DMS 273 treated with DMSO at 0.1 percent for 48 hours (cell line): ENCODE measurements at places on chromosomes 4 and X.

DNA sequence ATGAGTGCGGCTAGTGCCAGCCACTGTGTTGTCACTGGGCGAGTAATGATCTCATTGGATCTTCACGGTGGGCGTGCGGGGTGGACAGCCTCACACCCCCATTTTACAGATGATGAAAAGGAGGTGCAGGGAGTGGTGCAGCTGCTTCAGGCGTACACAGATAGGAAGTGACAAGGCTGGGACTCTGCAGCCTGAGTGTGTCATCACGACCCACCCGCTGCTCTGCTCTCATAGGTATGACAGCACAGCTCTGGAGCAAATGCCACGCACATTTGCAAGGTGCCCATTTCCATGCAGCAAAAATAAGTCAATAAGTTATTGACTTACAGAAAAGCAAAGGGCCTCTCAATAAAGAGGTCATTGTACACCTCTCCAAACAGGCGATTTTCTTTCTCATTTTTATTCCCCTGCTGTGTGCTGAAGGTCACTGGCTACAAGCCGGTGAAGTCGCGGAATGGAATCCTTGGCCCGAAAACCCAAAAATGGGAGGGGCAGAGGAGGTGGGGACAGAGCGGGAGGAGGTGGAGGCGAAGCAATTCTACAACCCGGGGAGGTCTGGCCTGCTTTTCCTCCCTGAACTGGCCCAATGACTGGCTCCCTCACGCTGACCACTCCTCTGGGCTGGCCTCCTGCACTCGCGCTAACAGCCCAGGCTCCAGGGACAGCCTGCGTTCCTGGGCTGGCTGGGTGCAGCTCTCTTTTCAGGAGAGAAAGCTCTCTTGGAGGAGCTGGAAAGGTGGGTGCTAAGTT, at the start of gene SOD3:
TSS of gene SOD3 (plus strand) at position 658 of the 750 bp plus-strand sequence. CDS start 3,949 bp downstream, outside the sequence.
- DNase-seq: no peak

DNA sequence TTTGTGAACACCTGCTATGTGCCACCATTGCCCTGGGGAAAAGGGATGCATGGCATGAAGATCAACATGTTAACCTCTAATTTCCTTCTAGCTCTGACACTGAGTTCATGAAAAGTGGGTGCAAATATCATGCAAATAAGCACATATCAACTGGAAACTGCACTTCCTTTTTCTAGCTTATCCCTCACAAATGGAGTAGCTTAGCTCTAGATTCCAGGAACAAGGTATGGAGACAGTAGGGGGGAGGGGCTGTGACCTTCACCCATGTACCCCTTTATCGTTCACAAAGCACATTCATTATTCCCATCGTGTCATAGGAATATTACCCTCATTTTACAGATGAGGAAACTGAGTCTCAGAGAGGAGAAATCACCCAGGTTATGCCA, 37.4 kb downstream of the STARD8 start:
- DNase-seq: no peak

DNA sequence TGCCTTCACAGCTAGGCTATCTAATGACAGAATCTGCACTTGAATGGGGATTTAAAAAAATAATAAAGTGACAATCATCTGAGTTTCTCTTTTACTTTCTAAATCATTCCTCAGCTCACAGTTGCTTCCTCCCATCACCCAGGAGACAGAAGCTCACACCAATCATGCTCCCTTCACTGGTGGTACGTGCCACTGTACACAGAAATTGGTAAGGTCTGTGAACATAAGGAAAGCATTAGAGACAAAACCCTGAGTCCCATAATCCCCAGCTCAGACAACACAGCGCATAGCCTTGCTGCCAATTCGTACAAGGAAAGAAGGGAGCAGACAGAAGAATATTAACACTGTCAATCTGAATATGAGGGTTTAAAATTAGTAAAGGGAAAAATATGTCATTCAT, 133.1 kb downstream of the IDS start:
- no peak for DNase-seq

DNA sequence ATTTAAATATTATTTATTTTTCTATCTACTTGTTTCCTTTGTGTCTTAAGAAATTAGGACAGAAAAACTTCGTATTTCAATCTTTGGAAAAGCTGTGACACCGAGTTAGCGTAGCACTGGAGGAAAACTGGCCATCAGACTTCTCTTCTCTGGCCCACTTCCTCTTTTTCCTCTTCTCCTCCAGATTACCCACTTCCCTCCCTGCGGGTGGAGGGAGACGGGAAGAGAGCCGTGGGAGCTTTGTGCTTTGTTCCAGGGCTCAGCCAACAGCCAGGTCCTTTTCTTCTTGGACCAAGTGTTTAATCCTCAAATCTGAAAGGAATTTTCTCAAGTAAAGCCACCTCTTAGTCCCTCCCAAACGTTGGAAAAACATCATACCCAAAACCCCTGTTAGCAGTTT, 29.7 kb downstream of the OFD1 start:
- no peak for DNase-seq

DNA sequence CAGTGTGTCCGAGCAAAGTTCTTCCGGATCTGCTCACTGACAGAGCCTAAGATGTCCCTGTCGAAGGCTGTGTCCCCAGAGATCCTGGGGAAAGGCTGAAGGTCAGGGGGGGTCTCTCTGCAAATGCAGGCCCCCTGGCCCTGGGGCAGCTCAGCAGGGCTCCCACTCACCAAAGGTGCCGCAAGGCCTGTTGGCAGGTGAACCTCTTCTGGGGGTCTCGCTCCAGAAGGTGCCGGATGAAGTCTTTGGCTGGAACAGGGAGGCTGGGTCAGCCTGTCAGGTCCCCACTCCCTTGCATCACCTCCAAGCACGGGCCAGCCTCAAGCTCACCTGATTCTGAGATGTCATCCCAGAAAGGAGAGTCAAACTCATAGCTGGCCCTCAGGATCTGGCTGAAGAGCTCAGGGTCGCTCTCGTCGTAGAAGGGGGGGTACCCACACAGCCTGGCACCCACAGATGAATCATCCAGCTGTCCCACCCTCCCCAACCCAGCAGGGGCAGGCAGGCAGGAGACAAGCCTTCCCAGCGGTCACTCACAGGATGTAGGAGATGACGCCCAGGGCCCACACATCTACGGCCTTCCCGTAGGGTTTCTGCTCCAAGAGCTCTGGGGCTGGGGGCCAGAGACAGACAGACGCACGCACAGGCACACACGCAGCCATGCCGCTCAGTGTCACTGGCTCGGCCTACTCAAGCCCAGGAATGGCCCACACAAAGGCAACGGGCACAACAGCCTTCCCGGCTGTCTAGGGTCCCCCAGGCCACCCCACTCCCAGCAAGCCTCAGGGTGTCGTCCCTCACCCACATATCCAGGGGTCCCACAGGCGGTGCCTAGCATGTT, 2.6 kb downstream of the PNCK start:
- DNase-seq: no peak

DNA sequence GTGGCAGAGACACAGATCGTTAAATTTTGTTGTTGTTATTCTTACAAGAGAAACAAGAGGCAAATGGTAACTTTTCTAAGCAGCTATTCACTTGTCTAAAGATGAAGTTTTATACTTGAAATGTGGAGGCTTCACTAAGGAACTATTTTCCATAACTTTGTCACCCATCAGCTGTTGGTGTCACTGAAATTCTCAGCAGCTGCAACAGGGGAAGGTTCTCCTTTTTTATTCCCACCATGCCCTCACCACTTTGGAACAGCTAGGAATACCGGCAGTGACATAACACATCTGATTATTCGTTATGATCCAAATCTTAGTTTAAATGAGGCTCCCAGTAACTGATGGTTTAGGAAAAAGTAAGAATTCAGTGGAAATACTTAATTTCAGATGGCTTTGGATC, 147.0 kb upstream of the LEF1 start:
- DNase-seq: no peak

DNA sequence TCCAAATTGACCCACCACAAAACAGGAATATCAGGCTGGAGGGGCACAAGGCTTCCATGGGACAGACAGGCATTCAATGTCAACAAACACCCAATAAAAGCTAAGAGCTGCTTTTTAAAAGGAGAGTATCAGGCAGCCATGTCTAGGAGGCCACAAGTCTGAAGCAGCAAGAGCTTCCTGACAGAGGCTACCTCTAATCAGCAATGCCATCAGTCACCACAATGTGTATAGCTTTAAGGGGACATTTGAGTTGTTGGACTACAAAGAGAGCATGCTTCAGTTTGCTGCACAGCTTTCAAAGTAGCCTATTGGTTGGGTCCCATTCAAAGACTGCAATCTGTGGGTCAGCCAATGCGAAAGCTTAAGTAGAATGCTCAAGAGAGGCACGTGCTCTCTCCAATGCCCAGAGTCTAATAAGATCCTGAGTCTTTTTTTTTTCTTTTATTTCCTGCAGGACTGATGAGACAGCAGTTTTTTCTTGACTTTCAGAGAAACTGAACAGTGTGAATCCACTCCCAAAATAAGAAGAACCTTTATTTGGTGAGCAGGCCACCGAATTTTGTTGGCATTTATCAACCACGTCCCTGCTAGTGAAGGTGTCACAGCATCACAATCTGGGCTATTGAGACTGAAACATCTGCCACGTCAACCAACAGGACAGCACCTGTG, 92.5 kb downstream of the FBXO8 start:
- no peak for DNase-seq

DNA sequence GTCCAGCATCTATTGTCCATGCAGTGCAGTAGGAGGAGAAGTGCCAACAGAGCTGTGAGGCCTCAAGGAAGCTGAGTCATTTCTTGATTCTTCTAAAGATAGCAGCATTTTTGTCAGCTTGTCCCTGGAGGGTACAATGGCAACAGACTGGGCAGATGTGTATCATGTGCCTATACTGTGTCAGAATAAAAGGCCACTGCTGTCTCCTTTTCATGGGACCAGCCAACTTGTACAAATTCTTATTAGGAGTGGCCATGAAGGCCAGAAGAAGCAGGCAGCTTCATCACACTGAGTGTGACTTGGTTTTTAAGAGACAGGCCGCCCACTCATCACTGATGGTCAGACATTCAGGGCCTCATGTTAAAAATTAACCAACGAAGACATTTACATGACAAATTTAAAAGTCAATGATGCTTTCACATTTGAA, 185.0 kb upstream of the FAM241A start:
- no peak for DNase-seq

DNA sequence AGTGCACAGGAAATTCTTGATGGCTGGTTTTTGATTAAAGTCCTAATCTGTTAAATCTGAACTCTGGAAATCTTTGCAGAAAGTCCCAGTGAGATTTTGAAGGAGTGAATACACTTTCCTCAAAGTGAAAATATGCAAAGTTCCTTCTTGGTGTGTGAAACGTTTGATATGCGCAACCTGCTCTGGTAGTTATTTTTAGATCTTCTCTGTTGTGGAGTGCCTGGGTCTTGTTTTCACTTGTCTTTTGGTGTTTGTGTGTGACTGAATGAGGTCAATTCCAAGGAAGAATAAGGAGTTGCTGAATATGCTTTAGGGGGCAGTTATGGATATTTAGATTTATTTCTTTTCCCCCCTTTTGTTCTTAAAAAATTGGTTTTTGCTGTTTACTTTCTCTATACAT, 41.7 kb downstream of the SCML1 start:
- DNase-seq: no peak

DNA sequence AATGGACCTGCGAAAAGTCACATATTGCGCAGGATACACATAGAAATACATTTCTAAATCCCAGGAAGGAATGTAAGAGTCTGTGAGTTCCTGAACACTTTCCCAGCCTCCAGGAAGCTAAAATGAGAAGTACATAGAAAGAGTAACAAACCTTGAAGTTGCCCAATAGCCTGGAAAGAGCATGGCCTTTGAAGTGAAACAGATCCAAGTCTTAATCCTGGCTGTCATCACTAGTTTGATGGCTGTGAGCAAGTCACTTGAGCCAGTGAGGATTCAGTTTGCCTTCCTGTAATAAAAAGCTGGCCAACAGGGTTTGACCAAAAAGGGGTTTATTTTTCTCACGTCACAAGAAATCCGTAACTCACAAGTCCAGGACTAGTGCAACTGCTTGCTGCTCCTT, 69.8 kb downstream of the ARHGEF38 start:
- DNase-seq: no peak

DNA sequence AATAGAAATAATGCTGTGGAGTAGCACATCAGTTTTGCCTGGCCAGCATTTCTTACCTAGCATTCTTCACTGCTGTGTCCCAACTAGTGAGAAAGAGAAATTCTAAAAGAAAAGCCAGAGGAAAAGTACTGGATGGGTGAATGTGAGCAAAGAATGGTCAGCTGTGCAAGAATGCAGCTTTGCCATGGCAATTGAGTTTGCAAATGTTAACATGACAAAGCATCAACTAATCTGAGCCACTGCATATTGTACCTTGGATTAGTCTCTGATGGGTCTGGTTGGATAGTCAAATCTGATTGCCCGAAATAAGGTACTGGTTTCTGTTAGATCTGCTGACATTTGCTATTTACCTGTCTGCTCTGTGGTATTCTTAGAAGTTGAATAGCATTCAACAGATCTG, 38.7 kb downstream of the ADD1 start:
- DNase-seq: no peak

GRCh38 chr4:31334086-31334910, 614.1 kb downstream of the PCDH7 start:
- DNase-seq: no peak

- DNase-seq: peak; percentile 0
Measured at GRCh38 chrX:75603833-75604232, 81.0 kb upstream of the ZDHHC15 start.

DNA sequence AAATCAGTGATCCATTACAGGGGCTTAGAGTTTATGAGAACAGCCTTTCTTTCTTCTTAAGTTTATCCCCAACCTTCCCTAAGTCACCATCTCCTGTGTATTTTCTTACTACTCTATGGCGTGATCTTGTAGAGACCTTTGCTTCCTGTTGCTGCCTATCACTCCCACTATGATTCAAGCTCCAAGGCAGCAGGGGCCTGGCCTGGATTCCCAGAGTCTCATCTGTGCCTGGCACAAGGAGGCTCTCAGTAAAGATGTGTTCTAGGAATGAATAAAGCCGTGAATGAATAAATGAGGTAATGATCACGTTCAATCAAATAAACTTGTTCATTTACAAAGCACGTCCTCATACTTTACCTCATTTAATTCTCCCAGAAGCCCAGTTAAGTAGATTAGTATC, 45.4 kb downstream of the CC2D2A start:
- DNase-seq: no peak

DNA sequence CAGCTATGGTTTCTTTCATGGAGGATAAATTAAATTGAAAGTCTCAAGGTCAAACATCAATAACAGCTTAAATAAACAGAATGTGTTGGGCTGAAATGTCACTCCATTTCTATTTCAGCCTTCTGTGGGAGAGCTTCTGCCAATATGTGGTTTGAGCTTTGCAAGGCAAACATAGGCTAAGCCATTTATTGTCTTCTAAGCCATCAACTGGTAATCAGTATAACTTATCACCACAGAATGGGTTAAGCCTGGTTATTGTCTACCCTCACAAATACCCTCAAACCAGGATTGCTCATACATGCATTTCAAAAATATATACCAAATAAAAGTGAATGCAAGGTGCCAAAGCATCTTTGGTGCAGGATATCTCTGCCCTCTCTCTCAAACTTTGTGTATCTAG, 52.7 kb downstream of the GABRB1 start:
- DNase-seq: no peak

GRCh38 chr4:60683973-60684372, 516.2 kb upstream of the ADGRL3 start:
- DNase-seq: no peak

DNA sequence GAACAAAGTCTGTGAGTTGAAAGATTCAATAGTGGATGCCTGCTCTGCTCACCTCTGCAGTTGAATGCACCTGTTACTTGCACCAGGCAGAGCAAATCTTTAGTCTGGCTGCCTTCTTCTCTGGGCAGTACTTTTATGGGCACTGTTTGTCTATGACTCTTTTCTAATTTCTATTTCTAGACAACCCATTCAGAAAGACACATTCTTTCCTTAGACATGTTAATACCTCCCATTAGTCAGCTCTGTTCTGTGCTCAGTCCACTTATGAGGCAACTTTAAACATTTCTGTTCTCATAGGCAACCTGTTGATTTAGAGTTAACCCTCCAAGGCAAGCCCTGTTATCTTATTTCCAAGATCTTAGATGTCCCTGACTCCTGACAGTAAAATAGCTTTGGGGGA, 108.9 kb downstream of the SYNPO2 start:
- no peak for DNase-seq
